Aorta (tissue), 5 donors: ENCODE measurements at places on chromosomes 1 and 21. TPM values are rescaled to one million over a fixed set of nuclear protein-coding genes. Genes with fewer than 3 reads are reported as not detected.

- DNase-seq, result no peak
These were observed 46.9 kb downstream of the ARHGEF10L start for GRCh38 chr1:17586172-17586964.

GRCh38 chr1:76070538-76070937 is 4.0 kb upstream of the ST6GALNAC3 start:
- DNase-seq, result no peak

GRCh38 chr1:19410393-19410792 is 74.9 kb downstream of the CAPZB start:
- no peak for DNase-seq

- DNase-seq, result no peak
These were observed 8.4 kb upstream of the ZNF697 start for GRCh38 chr1:119656410-119656955.

- no peak for DNase-seq
These were observed 62.8 kb upstream of the NGF start for GRCh38 chr1:115400891-115401290.

The SYT14 gene
- total RNA-seq, result not detected

GRCh38 chr1:31390071-31390470 is 17.2 kb upstream of the FABP3 start:
- no peak for DNase-seq

- DNase-seq, result no peak
These were observed 10.6 kb upstream of the ALX3 start for GRCh38 chr1:110081061-110081460.

DNA sequence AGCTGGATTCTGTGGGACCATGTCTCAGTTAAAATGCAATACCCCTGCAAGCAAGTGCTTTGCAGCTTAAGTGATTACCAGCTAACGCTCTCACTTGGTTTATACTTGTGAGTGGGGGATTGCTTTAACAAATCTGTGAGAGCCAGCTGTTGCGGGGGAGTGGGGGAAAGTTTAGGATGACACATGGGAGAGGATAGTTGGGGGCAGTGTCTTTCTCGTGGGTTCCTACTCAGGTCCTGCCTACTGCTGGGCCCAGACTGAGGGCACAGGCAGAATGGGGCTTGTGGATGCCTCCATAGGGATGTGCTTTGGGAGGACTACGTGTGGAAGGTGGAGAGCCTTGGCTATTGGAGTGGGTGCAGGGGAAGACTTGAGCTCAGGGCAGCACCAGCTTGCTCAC is 60.1 kb downstream of the ELK4 start:
- no peak for DNase-seq

- DNase-seq, result peak; percentile 33
These were observed 47.6 kb upstream of the LRP8 start for GRCh38 chr1:53375440-53375839.

DNA sequence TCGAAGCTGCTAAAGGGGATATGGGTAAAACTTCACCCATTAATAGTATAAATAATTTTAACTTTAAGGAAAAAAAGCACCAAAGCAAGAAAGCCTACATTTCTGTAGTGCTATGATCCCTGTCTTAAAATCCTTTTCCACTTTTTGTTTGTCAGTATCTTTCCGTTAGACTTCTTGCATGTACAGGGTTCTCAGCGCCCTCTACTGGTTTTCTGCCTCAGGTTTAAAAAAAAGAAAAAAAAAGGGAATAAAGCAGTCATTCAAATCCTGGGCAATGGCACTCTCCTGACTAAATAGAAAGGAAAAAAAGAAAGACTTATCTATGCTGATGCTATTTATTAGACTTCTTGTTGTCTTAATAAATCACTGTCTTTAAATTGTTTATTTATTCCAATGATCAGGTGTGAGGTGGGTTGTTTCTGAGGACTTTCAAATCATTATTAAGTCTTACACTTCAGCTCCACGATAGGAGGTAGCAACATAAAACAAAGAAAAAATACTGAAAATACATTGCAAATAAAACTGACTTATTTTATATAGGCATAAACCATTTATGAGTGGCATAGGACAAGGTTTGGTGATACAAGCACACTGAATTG is 475.4 kb upstream of the NR5A2 start:
- DNase-seq, result no peak

- no peak for DNase-seq
These were observed 2.4 kb downstream of the QSOX1 start for GRCh38 chr1:180157108-180157507.
